ENCODE measurements at places on chromosomes 11 and 22. TPM values are rescaled to one million over a fixed set of nuclear protein-coding genes. Genes with fewer than 3 reads are reported as not detected.

MPST gene
- 42.4 TPM for total RNA-seq

GLYAT gene
- not detected for total RNA-seq

RIBC2 gene
- 2.6 TPM for total RNA-seq

JHY gene
- 2.8 TPM for total RNA-seq

CARNS1 gene
- 0.20 TPM for total RNA-seq

FIBIN gene
- not detected for total RNA-seq

FOLH1 gene
- not detected for total RNA-seq

OR51B4 gene
- total RNA-seq: not detected

TRIM49 gene
- total RNA-seq: 0.05 TPM

GATD1 gene
- total RNA-seq: 43.5 TPM

HRAS gene
- total RNA-seq: 147 TPM

RAB38 gene
- 0.98 TPM for total RNA-seq

ACR gene
- 0.15 TPM for total RNA-seq

TSPAN18 gene
- total RNA-seq: 3.2 TPM

LDLRAD3 gene
- 33.0 TPM for total RNA-seq

AIFM3 gene
- 3.5 TPM for total RNA-seq

HSPB2 gene
- not detected for total RNA-seq

ESAM gene
- total RNA-seq: 10.4 TPM

GTSE1 gene
- 35.3 TPM for total RNA-seq

TMEM123 gene
- 160 TPM for total RNA-seq

C11orf52 gene
- total RNA-seq: 0.09 TPM

DCDC1 gene
- total RNA-seq: 0.40 TPM

CREBZF gene
- 26.4 TPM for total RNA-seq

SGSM1 gene
- 0.79 TPM for total RNA-seq

CCDC83 gene
- total RNA-seq: not detected

CCDC87 gene
- total RNA-seq: 0.63 TPM

CLDN5 gene
- total RNA-seq: not detected

WBP2NL gene
- total RNA-seq: 0.09 TPM
